ENCODE measurements at places on chromosomes 4 and X. TPM values are rescaled to one million over a fixed set of nuclear protein-coding genes. Genes with fewer than 3 reads are reported as not detected.

DNA sequence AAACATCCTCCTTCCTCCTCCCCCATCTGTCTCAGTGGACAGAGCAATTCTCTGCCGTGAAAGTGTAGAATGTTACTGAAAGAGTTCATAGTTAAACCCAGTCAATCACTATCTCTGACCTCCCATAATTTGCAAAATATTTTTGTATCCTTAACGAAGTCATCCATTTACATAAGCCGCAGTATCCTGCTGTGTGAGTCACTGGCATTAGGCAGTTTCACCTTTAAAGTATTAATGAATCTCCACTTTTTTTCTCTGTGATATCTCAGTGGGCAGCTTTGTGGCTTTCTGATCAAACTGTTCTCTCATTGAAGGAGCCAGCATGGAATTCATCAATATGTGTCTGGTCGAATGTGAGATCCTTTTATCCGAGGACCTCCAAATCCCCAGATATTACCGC is 678.6 kb upstream of the TENM3 start:
- DNase-seq = no peak

DNA sequence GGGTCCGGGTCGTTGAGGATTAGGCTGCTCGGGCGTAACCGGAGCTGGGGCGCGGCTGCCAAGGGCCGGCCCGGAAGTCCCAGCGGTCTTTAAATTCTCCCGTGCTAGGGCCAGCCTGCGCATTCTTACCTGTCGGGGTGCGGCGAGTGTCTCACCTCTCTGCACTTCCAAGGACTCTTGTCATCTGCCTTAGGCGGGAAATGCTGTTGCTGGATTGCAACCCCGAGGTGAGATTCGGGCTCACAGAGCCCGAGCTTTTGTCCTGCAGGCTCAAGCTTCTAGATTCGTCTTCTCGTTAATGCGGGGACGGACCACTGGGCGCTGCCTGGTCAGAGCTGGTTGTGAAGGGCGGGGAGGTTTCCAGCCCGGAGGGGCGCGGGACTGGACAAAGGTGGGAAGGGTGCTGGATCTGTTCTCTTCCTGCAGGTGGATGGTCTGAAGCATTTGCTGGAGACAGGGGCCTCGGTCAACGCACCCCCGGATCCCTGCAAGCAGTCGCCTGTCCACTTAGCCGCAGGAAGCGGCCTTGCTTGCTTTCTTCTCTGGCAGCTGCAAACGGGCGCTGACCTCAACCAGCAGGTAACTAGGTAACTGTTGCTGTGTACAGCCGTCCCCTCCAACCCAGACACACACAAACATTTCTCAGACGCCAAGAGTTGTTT is at the start of gene ANKRD37:
ANKRD37 (plus strand) TSS at position 118 of the 662 bp plus-strand sequence; CDS start at position 201, 83 bp downstream.
- DNase-seq = peak; percentile 37

GRCh38 chr4:25466966-25467697 is 90.1 kb downstream of the ANAPC4 start:
- DNase-seq = no peak

GRCh38 chr4:165592386-165592785 is 213.6 kb downstream of the CPE start:
- DNase-seq = no peak

- no peak for DNase-seq
Observed at GRCh38 chrX:152893980-152894610, 3.8 kb upstream of the ZNF185 start.

DNA sequence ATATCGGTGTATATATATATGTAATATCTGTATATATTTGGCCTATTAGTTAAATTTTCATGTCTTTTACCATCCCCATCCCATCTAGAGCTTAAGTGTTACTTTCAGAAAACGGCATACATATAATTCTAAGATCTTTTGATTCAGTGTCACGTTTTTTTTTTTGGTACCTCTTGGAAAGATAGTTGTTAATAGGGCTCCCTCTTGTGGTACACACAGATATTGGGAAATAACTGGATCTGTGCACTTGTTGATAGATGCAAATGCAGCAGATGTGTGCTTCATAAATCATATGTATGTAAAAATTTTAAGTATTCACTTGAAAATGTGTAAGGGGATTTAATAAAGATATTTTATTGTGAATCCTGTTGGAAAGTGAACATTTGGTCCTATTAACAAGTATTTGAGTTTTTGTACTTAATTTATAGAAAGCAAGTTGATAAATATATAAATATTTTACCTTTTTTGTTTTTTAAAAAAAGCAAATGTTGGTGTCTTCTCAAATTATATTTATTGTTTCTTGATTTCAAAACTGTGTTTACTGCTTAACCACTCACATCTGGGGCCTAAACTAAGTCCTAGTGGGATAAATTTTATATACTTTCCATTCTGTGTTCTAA is 74.7 kb downstream of the PAQR3 start:
- peak; percentile 56 for DNase-seq

- no peak for DNase-seq
Observed at GRCh38 chrX:121258545-121258944, 211.1 kb downstream of the GLUD2 start.

DNA sequence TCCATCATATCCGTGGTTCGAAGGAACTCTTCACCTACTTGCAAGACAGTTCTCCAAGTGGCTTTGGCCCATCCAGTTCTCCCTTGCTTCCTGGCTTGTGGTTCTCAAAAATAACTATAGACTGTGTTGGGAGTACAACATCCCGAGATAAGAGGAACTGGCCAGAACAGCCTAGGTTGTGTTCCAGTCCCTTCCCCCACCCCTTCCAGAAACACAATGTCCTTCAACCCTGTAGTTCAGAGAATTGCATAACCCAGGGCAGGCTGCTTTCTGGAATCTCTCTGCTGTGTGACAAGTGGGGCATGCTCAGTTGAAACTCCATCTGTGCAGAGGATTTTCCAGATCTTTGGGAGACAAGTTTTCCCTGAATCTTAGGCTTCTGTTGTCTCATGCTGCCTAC is 206.5 kb downstream of the PCDH10 start:
- no peak for DNase-seq

EVC2 gene
- 9.3 TPM for total RNA-seq

SPANXA1 gene
- not detected for total RNA-seq

AMTN gene
- not detected for total RNA-seq

PRSS12 gene
- 1.0 TPM for total RNA-seq

RPA4 gene
- total RNA-seq = not detected

SRPX2 gene
- 29.5 TPM for total RNA-seq
